Heart right ventricle (tissue), 16 donors: ENCODE measurements at places on chromosomes 2 and 18. TPM values are rescaled to one million over a fixed set of nuclear protein-coding genes. Genes with fewer than 3 reads are reported as not detected.

The CFC1 gene
- not detected for total RNA-seq

The CLK1 gene
- total RNA-seq: 43.1 TPM

- H3K27ac ChIP-seq: no peak overlapping the region
- no peak overlapping the region for H3K4me3 ChIP-seq
- no peaks in the 10 kb centered on the region for H3K36me3 ChIP-seq
- DNase-seq: no peak
- no peaks in the 10 kb centered on the region for H3K4me1 ChIP-seq
Measured at GRCh38 chr2:187415449-187415848, 32.6 kb downstream of the CALCRL start.

DNA sequence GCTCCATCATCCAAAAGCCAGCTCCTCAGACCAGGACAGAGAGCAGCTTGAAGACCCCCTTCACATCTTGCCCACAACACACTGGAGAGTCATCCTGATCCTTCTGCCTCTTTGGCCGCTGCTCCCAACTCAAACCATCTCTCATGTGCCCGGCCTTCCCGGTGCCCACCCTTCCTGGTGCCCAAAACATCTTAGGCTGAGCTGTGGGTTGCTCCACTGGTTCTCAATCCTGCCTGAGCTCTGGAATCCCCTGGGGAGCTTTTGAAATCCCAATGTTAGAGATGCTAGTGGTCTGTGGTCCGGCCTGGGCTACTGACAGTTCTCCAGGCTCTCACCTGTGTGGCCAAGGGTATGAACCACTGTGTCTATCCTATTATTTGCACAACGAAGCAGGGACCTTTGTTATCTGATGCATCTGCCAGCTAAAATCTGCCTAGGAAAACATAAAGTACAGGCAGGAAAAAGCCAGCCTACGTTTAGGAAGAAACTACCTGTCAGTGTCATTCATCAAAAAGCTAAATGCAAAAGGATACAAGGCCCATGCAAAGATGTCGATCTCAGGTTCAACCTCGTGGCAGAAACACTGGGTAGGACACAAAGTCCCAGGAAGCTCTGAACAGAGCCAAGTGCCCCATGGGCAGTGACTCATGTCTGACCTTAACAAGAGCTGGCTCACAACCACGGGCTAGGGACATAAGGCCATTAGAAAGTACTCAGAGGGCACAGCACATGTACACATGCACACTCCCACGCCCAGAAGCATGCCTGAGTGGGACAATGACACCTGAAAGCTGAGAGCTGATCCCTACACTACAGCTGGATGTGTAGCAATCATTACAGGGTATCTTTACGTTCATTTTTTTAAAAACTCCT lies 30.8 kb downstream of the TBC1D8 start:
- DNase-seq: peak; percentile 57
- no peaks in the 10 kb centered on the region for H3K36me3 ChIP-seq
- no peaks in the 10 kb centered on the region for H3K27me3 ChIP-seq

The TXNDC2 gene
- total RNA-seq: not detected

The PROKR1 gene
- total RNA-seq: not detected

The PASK gene
- total RNA-seq: 1.5 TPM

- no peaks in the 10 kb centered on the region for H3K4me1 ChIP-seq
- DNase-seq: no peak
- H3K36me3 ChIP-seq: no peaks in the 10 kb centered on the region
Measured at GRCh38 chr18:53644799-53645471, 579.5 kb downstream of the MBD2 start.

The DPP10 gene
- 0.15 TPM for total RNA-seq

The HOXD10 gene
- total RNA-seq: not detected

DNA sequence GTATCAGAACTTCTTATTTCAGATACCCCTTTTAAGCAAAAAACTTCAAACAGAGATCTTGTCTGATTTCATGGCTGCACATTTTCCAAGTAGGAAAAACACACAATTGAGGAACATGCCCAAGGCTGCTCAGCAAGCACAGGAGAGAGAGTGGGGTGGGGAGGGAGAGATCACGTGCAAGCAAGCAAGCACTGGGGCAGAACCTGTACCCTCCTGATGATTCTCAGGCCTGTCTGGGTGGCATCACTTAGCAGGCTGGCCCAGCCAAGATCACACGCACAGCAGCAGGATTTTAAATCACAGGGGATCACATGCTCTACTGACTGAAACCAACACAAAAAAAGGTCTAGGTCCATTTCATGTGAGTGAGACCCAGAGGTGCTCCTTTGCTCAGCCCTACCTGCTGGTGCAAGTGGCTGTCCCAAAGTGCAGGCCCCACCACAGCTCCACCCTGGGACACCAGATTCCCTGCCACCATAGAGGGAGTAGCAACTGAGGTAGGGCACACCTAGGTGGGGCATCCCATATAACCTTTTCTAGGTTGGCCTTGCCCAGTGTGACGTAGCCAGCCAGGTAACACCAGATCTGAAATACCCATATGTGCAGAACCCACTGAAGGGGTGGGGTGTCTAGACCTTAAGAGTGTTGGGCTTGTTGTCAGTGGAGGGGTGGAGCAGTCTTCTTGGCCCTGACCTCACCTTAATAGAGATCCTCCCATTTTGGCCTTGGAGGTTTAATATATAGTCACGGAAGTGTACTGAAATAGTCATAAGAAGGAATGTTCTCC lies 1.8 kb upstream of the LYPD6B start:
- H3K4me1 ChIP-seq: no peaks in the 10 kb centered on the region
- H3K36me3 ChIP-seq: no peaks in the 10 kb centered on the region
- H3K4me3 ChIP-seq: no peak overlapping the region
- H3K27ac ChIP-seq: no peak overlapping the region
- H3K27me3 ChIP-seq: peaks cover 50% of the 10 kb centered on the region
